Forelimb muscle (tissue), 1 donor: ENCODE measurements at places on chromosomes 1 and 21.

GRCh38 chr1:207081088-207081487, 7.6 kb upstream of the C4BPB start:
- no peak for DNase-seq

DNA sequence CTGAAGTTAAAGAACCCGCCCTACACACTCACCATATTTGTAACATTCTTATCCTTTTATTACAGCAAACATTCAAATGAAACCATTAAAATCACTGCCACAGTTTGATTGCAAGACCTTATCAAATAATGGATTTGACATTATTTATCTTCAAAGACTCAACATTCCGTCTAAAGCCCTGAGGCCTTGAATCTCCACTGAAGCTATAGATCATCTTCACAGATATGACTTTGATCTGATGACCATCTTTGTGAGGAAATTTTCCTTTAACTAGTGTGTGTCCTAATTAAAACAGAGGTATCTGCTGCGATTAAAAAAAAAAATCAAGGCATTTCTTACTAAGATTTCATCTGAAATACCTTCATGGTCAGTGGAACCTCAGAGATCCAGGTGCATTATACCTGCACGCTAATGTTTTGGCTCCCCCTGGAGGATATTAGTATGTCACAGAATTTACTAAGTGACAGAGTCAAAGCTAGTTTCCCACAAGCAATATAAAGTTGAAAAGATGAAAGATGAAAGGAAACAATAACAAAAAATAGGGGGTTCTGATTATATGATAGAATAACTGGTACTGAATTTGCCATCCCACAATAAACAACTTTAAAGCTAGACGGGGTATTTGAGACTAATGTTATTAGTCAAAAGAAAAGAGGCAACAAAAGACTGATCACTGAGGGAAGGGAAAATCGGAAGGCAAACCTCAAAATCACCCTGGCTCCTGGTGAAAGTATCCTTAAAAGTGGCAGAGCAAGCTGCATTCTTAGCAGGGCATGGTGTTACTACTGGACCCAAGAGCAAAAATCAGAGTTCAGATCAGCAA, 923.4 kb downstream of the NCAM2 start:
- DNase-seq: no peak

DNA sequence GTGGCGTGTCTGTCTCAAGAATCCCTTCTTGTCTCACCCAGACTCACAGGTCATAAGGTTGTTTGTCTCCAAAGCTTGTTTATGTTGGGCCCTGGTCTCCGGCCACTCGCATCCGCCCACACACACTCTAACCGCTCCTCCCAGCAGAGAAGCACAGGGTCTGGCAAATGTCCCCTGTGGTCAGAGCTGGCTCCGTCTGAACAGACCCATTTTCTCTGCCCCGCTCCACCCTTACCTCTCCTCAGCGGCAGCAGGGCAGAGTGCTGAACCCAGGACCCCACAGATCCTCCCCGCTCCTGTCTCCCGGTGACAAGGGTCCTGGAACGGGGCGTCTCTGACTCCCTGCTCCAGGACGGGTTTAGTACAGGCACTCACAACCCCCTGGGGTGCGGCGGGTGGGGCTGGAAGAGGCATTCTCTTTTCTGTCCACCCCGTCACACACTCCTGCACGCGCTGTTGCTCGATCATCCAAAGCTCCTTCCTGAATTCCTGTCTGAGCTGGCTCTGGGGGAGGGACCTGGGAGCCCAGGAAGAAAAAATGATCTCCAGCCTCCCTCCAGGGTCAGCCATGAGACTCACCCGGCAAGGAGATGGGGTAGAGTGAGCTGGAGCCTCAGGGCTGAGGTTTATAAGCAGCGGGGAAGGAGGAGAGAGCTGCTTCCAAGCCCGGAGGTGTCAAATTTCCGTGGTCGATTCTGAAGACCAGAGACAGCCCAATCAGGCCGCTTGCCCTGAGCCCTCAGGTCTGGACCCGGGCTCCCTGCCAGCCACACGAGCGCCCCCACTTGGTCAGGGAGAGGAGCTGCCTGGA, at the start of gene S100A13:
Gene S100A13, minus strand, starts transcription at position 602 of the 811 bp plus-strand sequence. CDS start 1,033 bp downstream, outside the sequence.
- peak; percentile 61 for DNase-seq

- DNase-seq: no peak
These were observed 30.3 kb upstream of the USP1 start for GRCh38 chr1:62406576-62406975.

DNA sequence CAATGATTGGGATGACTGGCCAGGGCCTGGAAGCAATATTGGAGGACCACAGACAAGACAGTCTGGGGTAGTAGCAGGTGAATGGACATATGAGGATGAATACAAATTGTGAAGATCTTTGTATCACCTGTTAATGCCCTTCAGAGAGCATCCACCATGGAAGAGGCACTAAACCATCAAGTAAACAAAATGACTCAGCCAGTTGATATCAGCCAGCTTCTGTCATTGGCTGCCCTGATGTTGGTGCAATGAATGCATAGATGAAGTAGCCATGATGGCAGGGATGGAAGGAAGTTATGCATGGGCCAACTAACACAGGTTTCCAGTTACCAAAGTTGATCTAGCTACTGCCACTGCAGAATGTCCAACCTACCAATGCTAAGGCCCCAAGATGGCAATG, 16.1 kb upstream of the ERI3 start:
- DNase-seq: no peak

GRCh38 chr21:15521644-15522001, 208.2 kb upstream of the USP25 start:
- DNase-seq: no peak

DNA sequence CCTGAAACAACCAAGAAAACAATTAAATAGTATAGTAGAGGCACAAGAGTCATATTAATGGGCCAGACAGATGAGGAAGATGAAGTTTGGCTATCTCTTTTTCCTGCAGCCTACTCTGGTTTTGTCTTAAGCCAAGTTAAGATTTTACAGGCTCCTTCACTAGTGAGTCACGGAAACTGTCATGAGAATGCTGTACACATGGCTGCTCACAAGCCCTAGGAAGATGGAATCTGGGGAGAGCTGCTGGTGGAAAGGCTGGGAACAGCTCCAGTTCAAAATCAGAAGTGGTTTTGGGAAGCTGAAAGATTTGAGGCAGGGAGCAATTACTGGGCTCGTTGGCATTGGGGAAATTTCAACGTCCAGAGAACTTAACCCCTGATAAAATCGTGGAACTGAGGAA, 46.4 kb upstream of the S1PR1 start:
- DNase-seq: no peak
